ENCODE measurements at places on chromosomes 16 and 17. TPM values are rescaled to one million over a fixed set of nuclear protein-coding genes. Genes with fewer than 3 reads are reported as not detected.

DNA sequence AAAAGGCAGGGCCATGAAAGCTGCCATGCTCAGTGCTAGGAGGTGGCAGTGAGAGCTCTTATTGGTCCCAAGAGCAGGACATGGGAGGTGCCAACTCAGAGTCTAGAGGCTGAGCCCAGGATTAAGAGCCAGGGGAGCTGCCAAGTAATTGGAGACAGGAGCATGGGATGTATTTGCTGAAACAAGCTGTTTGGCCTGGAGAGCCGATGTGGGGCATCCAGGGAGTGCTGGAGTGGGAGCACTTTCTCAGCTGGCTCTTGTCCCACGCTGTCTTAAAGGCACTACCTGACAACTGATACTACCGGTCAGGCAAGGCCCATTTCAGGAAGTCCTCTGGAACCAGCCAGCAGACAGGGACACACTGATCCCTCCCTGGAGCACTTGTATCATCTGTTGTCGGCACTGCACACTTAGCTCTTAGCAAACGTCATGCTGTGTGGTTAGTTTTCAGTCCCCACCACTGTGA is 19.3 kb downstream of the ANKFN1 start:
- no peak for DNase-seq
- no peak overlapping the region for H3K4me3 ChIP-seq
- H3K27ac ChIP-seq = no peak overlapping the region
- H3K36me3 ChIP-seq = no peaks in the 10 kb centered on the region
- H3K27me3 ChIP-seq = no peaks in the 10 kb centered on the region
- no peaks in the 10 kb centered on the region for H3K4me1 ChIP-seq

GRCh38 chr17:80858301-80859001 is 133.2 kb upstream of the CHMP6 start:
- no peaks in the 10 kb centered on the region for H3K36me3 ChIP-seq
- no peaks in the 10 kb centered on the region for H3K4me1 ChIP-seq
- no peak for DNase-seq
- H3K27ac ChIP-seq = no peak overlapping the region
- no peak overlapping the region for H3K4me3 ChIP-seq
- H3K27me3 ChIP-seq = no peaks in the 10 kb centered on the region

DNA sequence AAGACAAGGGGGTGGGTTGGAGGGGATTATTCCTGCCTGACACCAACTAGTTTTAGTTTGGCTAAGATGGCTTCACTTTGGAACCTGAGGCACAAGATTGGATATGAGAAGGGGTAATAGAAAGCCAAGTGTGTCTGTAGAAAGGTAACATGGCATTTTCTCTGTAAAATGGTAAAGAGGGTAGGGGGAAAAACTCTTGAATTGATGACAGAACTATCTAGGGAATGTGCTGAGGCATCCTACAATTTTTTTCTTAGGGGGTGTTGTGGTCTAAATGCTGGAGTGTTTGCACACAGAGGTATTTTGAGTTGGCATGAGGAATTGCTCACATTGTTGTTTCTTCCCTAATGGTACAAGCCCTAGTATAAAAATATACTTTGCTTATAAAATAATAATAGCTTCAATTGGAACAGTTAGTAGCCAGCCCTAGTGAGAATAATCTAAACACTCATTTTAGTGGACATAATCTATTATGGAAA is 25.8 kb downstream of the YPEL2 start:
- DNase-seq = no peak
- H3K4me1 ChIP-seq = peaks cover 40% of the 10 kb centered on the region
- H3K4me3 ChIP-seq = no peak overlapping the region
- H3K27me3 ChIP-seq = no peaks in the 10 kb centered on the region
- no peaks in the 10 kb centered on the region for H3K36me3 ChIP-seq

GRCh38 chr17:30555942-30556341 is 78.7 kb downstream of the GOSR1 start:
- DNase-seq = no peak
- H3K36me3 ChIP-seq = no peaks in the 10 kb centered on the region
- H3K4me1 ChIP-seq = no peaks in the 10 kb centered on the region
- H3K27ac ChIP-seq = no peak overlapping the region
- H3K27me3 ChIP-seq = no peaks in the 10 kb centered on the region
- H3K4me3 ChIP-seq = no peak overlapping the region

- H3K36me3 ChIP-seq = no peaks in the 10 kb centered on the region
- DNase-seq = no peak
- no peaks in the 10 kb centered on the region for H3K27me3 ChIP-seq
- H3K4me1 ChIP-seq = no peaks in the 10 kb centered on the region
Measured at GRCh38 chr16:79980650-79981521, 380.3 kb upstream of the MAF start.

DNA sequence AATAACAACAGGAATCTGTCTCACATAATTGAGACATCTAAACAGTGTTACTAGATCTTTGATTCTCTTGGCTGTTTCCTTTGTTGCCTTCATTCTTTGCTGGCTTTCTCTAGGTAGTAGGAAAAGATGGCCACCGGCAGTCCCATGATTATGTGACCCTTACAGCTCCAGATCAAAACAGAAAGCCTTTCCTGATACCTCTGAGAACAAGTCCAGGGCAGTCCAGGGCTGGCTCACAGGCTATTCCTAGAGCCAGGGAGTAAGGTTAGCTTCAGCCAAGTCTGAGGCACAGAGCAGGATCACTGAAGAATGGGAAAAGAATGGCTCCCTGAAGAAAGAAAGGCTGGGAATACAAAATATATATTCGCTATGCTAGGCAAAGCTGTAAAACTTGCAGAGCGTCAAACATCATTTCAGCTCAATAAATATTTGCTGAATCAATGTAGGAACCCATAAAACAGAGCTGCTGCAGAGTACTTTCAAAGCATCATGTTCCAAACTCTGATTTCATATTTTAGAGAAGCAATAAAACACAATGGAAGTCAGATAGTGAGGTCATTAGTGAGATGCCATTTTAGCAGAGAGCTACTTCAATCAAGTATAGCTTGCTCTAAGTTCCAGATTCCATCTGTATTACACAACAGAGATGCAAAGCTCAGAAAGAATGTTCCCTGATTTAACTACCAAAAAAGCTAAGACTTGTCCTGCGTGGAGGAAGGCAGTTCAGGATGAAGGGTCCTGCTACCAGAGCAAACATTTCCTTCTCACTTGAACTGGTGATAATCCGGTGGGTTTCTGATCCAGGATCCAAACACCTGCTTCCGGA is 23.4 kb downstream of the ADAT1 start:
- H3K27ac ChIP-seq = no peak overlapping the region
- H3K27me3 ChIP-seq = no peaks in the 10 kb centered on the region
- no peaks in the 10 kb centered on the region for H3K4me1 ChIP-seq
- DNase-seq = no peak
- no peak overlapping the region for H3K4me3 ChIP-seq

DNA sequence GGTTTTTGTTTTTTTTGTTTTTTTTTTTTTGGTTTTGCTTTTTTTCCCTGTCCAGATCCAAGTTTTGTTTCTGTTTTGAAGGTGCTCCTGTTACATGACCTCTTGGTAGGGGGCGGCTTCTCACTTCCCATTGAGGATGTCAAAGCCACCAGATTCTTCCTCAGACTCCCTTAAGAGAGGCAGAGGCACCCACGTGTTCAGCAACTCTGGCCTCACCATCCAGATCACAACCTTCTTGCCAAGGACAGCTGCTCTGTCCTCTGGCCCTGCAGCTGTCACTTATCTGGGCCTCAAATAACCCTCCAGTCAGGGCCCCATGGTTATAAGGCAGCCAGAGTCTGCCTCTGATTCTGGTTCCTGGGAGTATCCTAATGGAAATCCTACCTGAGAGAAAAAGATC is 208.5 kb downstream of the STX8 start:
- no peak for DNase-seq
- no peak overlapping the region for H3K27ac ChIP-seq
- no peaks in the 10 kb centered on the region for H3K36me3 ChIP-seq
- no peak overlapping the region for H3K4me3 ChIP-seq

GRCh38 chr16:78390092-78390491 is 290.6 kb downstream of the WWOX start:
- H3K4me1 ChIP-seq = peaks cover 3% of the 10 kb centered on the region
- no peak overlapping the region for H3K27ac ChIP-seq
- no peaks in the 10 kb centered on the region for H3K36me3 ChIP-seq
- no peak overlapping the region for H3K4me3 ChIP-seq
- H3K27me3 ChIP-seq = no peaks in the 10 kb centered on the region
- DNase-seq = no peak

DNA sequence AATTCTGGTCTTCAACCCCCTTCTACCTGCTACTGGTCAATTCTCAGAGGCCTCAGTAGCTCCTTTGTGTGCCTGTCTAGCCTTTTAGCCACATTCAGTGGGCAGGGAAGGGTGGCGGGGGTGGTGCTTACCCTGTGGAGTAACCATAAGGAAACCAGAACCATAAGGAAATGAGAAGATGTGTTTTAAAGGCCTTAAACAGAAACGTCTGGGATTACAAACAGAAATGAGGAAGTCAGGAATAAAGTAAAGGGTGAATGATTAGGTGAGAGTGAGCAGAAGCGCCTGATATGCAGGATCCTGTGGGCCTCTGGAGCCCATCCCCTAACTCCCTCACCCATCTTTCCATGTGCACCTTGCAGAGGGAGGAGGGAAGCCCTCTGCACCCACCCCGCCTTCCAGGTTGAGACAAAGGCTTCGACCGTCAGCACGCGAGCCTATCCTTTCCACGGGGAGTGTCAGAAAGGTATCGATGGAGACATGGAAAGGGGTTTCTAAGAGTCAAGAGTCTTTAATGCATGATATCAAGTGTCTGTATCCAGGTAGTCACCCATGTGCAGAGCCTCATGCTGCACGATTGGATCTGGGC is 20.4 kb downstream of the KIAA0513 start:
- no peak overlapping the region for H3K4me3 ChIP-seq
- peaks cover 3% of the 10 kb centered on the region for H3K4me1 ChIP-seq
- DNase-seq = no peak
- no peaks in the 10 kb centered on the region for H3K27me3 ChIP-seq

DNA sequence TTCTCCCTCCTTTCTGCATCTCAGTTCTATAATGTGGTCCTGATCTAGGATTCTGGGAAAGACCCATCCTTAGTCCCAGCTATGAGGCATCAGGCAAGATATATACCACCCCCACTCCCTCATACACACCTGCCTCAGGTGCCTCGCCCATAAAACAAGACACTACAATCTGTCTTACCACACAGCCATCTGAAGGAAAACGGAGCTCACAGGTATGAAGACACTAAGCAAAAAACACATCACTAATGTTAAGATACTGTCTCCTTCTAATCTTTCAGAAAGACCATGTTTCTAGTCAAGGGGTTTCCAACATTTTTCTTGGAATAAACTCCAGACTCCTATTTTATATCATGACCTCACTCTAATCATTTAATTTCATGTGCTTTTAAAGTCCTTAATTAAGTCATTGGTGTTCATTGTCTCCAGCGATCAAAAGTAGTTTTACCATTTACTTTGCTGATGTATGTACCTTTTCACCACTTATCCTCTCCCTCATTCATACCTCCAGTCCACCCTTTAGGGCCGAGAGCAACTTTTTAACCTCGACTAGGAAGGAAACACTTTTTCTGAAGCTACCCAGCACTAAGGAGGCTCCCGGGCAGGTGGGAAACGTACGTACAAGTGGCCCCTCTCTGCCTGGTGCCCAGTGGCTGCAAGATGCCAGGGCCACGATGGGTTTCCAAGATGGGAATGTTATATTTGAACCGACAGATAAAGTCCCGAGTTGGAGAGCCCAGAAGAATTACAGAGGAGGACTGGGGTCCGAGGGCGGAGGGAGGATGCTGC is 979 bp downstream of the MAP3K14 start:
- no peak for DNase-seq
- no peaks in the 10 kb centered on the region for H3K36me3 ChIP-seq
- H3K4me3 ChIP-seq = peak overlapping the region; percentile 93
- peaks cover 52% of the 10 kb centered on the region for H3K4me1 ChIP-seq
- no peaks in the 10 kb centered on the region for H3K27me3 ChIP-seq
- H3K27ac ChIP-seq = peak overlapping the region; percentile 92

The C16orf95 gene
- 2.0 TPM for total RNA-seq

The KRT39 gene
- total RNA-seq = not detected

The ZNF423 gene
- total RNA-seq = 0.42 TPM

The STX8 gene
- total RNA-seq = 26.6 TPM

The AXIN2 gene
- 1.0 TPM for total RNA-seq

The KRTAP4-4 gene
- total RNA-seq = not detected

The LPO gene
- not detected for total RNA-seq

The KRT33B gene
- not detected for total RNA-seq

The HOXB1 gene
- total RNA-seq = not detected

Measured in liver (tissue), 10 donors.